ENCODE measurements at places on chromosomes 7 and 10.

- DNase-seq, result no peak
Measured at GRCh38 chr10:125003146-125003900, 61.4 kb downstream of the ZRANB1 start.

DNA sequence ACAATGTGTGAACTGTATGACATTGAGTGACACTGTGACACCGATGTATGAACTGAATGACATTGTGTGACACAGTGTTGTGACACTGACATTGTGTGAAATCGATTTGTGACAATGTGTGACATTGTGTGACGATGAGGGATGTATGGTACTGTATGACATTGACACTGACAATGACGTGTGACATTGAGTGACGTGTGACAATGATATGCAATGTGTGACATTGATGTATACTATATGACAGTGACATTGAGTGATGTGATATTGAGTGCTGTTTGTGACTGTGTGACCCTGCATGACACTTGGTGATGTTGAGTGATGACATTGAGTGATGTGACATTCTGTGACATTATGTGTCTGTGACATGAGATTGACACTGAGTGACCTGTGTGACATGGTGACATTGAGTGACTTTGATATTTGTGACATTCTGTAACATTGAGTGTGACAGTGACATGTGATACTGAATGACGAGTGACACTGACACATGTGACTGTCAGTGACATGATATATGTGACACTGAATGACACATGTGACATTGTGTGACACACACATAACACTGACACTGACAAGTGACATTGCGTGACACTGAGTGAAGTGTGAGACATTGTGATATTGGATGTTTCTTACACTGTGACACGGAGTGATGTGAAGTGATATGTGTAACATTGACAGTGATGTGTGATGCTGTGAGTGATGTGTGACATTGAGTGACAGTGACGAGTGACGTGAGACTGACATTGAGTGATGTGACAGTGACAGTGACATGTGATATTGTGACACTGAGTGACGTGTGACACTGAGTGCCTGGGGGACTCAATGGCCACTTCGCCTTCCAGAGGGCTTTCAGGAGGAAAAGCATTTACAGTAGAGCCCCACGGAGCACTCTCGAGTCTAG, 167.5 kb downstream of the PRKAG2 start:
- no peak for DNase-seq

- DNase-seq, result no peak
Measured at GRCh38 chr7:155845226-155845625, 33.0 kb upstream of the SHH start.

- DNase-seq, result no peak
Measured at GRCh38 chr10:95234951-95235350, 40.9 kb downstream of the ACSM6 start.

DNA sequence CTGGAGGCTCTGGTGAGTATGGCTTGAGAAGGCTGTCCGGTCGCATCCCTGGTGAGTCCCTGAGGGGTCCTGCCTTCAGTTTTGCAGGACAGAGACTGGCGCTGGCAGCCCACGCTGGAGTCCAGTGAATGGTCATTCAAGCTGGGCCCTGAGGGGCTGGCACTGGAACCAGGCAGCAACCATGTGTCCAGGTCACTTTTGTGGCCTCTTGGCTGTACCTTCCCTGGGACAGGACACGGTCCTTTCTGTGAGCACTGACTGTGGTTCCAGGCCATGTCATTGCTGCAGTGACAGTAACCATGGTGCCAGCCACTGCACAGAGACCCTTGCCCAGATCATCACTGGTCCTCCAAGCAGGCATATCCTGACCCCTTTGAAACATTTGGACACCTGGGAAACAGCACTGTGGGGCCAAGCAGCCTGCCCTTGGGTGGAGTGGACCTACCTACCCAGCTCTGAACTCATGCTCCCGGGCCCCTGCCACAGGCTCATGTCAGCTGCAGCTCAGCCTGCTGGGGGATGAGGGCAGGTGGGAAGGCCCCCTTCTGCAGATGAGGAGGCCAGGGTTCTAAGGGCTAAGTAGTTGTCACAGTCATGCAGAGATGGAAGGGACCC, 72.1 kb downstream of the ADCY1 start:
- no peak for DNase-seq

- DNase-seq, result no peak
Measured at GRCh38 chr10:23499372-23500132, 60.7 kb downstream of the OTUD1 start.

DNA sequence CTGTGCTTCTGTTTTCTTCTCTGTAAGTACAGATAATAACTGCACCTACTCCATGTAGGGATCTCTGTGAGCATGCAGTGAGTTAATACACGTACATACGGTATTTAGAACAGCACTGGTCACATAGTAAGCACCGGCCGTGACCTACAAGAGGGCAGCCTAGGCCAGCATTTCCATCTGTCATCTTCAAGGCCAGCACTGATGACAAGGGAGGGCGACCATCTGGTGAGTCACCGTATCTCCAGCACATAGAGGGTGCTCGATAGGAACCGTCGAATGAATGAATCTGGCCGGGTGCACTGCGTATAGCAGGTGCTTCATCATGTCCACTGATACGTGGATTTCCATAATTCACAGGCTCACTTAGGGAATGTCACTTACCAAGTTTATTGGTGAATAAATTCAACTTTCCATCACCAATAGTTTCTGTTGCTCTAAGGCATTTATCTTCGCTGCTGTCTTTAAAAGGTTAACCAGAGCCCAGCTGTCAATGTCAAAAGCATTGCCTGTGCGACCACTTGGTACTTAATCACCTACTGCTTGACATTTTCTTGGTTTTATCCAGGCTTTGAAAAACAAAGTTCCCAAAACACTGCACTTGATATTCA, 8.3 kb downstream of the NOD1 start:
- DNase-seq, result no peak

GRCh38 chr10:110571093-110571743, 3.7 kb downstream of the SMC3 start:
- no peak for DNase-seq
